T47D (cell line): ENCODE measurements at places on chromosomes 16 and 17.

- no peak for DNase-seq
Measured at GRCh38 chr16:2865651-2866050, 7.7 kb upstream of the PRSS22 start.

GRCh38 chr17:48100591-48101011 is 677 bp downstream of the CBX1 start:
- DNase-seq, result peak; percentile 86

- no peak for DNase-seq
Measured at GRCh38 chr17:2724784-2725164, 13.2 kb upstream of the CLUH start.

- no peak for DNase-seq
Measured at GRCh38 chr16:86579268-86580062, 1.1 kb downstream of the FOXL1 start.

GRCh38 chr16:6375465-6376075 is 957.1 kb upstream of the RBFOX1 start:
- DNase-seq, result no peak

DNA sequence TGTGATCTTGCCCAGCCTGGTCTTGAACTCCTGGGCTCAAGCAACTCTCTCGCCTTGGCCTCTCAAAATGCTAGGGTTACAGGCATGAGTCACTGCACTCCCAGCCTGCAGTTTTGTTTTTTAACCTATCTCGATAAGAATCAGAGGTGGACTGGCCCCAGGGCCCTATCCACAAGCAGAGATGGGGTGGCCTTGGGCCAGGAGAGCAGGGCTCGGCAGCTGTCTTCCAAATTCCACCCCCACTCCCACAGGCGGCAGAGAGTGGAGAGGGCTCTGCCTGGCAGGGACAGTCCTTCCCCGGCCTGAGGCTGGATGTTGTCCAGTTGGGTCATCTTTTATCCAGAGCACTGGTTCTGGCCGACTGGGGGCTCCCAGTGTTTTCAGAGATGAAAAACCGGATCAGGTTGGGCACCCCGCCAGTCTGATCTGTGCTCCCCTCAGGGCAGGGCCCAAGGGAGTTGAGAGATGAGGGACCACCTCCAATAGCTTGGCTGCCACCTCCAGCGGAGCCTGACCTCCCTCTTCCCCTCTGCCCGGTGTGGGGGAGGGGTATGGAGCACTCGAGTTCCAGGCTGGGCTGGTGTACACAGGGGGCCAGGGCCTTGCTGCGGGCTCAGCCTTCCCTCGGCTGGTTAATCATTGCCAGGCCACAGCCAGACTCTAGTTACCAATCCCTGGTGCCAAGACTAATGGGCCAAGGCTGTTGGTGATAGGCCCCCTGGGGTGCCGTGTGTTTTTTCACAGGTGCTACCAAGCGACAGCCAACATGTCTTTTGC is 30.3 kb upstream of the MYO15B start:
- peak; percentile 81 for DNase-seq

- no peak for DNase-seq
Measured at GRCh38 chr17:75922963-75923874, 17.6 kb downstream of the FBF1 start.

DNA sequence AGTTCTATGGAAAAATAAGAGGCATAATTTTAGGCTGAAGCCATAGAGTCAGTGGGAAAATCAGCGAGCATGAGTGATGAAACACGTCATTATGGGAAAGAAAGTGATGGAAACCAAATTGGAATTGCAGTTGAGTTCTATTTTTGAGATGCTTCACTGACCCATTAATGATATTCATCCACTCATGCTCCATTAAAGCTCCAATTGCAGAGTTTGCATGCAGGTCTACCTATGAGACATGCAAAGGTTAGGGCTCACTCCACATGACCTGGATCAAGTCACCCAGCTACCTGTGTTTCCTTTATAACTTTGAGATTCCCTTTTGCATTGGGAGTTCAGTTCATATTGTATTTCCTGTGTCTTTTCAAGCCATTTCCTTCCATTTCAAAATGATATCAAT is 8.0 kb upstream of the KRTAP2-4 start:
- DNase-seq, result no peak
